Left renal pelvis (tissue), 4 donors: ENCODE measurements at places on chromosomes 16 and 17.

- no peak for DNase-seq
Observed at GRCh38 chr17:76700617-76701470, 9.9 kb downstream of the MXRA7 start.

GRCh38 chr17:31746884-31747495, 112.1 kb downstream of the COPRS start:
- no peak for DNase-seq

GRCh38 chr17:17217995-17218394, 11.9 kb upstream of the PLD6 start:
- DNase-seq, result no peak

GRCh38 chr16:23629516-23629915, 11.6 kb downstream of the PALB2 start:
- no peak for DNase-seq

DNA sequence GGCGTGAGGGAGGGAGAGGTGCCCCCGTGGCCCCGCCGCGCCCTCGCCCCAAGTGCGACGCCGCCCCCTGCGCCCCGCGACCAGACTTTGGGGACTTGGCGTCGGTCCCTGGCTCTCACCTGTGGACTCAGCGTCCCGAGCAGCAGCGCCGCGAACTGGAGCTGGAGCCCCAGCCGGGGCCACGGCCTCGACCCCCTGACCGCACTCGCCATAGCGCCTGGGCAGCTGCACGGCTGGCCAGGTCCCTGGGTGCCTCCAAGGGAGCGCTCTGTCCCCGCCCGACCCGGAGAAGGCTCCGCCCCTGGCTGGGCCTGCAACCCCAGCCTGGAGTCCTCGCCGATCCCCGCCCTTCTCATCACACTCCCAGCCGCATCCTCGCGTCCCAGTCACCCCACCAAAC, at the start of gene ERN2:
TSS of gene ERN2 (minus strand) at position 247 of the 400 bp plus-strand sequence. CDS start at position 212, 35 bp downstream.
- no peak for DNase-seq

DNA sequence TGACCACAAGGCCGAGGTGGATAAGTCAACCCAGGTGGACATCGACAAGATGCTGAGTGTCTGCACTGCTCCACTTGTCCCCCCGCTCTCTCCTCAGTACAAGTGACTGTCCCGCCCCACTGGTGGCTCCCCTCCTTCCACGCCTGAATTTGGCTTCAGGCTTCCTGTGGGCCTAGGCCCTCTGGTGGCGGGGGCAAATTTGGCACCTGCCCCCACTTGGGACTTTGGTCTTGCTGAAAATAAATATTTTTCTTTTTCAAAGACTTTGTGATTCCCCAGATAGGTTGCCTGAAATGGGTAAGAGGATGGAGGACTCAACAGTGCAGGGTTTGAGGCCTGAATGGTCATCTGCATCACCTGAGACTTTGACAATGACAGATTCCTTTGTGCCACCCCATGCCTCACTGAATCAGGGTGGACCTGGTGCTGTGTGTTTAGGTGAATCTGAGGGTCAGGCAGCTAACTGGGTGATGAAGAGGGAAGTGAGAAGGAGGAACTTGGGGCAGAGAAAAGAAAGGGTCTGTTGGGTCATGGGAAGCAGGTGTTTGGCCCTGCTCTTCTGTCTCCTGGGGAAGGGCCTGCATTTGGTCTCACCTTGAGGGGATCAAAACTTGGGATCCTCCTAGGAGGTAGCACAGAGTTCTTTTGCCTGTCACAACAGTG, 2.0 kb downstream of the C16orf86 start:
- no peak for DNase-seq

DNA sequence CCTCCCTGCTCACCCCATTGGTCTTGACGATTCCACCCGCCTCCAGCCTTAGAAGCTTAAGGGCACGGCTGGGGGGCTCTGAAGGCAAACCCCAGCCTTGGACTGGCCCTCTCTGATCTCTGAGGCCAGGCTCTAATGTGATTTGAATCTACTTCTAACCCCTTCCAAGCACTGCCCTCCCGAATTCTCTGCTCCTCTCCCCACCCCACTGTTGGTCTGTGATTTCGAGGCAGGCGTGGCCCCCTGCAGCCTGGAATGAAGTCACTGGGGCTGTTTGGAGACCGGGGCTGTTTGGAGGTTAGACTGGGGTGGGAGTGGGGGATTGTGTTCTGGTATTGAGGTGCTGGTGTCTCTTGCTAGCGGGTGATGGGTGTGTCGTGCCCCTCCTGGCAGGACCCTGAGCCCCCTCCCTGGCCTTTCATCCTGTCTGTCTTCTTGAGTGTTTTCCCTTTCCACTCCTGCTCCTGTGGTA, 2.2 kb downstream of the GRB7 start:
- no peak for DNase-seq

- no peak for DNase-seq
Observed at GRCh38 chr16:11972128-11972527, 4.4 kb upstream of the SNX29 start.
